ENCODE measurements at places on chromosomes 5 and 9.

DNA sequence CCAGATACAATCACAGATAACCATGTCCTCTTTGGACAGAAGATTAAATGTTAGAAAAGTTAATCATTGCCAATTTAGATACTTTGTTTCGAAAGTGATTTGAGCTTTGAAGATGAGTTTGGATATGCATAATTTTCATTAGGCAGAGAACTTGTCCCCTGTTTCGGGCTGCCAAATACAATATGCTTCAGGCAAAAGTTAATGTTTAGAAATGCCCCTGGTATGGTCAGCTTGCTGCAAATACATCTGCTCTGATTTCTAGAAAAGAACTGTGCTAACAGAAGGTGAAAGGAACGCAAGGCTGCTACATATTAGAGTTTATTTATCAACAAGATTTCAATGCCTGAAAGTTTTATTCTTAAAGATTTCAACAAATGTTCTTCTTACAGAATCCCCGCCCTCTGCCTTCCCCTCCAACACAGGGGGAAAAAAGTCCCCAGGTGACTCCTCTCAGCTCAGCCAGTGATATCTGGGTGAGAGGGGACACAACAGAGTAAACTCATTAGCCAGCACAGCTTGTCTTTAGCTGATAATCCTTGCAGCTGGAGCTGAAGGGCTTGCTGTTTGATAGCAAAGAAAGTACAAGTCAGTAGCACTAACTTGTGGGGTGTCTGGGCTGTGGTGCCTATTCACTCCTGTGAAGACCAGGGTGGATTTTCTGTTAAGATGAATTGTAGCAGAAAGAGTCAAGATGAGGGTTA is 435.7 kb downstream of the DMAC1 start:
- DNase-seq, result no peak

GRCh38 chr5:37709020-37709419 is 130.8 kb downstream of the GDNF start:
- no peak for DNase-seq

- DNase-seq, result no peak
These were observed 106.2 kb downstream of the FBXL7 start for GRCh38 chr5:15606197-15606596.

GRCh38 chr9:78904686-78905085 is 607.8 kb downstream of the PSAT1 start:
- DNase-seq, result no peak

- peak; percentile 10 for DNase-seq
These were observed 80.0 kb downstream of the AK8 start for GRCh38 chr9:132797861-132798659.

GRCh38 chr9:29176786-29177185 is 1603.5 kb upstream of the C9orf72 start:
- no peak for DNase-seq

DNA sequence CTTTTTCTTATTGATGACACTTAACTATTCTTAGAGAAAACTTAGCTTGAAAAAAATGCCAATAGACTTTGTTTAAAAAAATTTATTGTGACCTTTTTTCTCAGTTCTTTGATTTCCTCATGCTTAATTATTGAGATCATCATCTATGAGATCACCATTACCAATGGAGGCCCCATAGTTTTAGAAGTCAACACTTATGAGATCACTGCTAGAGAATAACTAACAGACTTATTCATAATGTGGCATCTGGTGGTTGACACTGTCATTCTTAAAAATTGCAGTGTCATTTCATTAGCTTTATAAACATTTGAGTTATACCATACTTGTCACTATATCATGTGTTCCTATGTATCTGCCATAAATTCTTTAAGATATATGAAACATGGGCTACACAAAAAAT is 14.9 kb upstream of the FEM1C start:
- DNase-seq, result peak; percentile 41

GRCh38 chr5:136040746-136041415 is 12.1 kb downstream of the TGFBI start:
- no peak for DNase-seq

DNA sequence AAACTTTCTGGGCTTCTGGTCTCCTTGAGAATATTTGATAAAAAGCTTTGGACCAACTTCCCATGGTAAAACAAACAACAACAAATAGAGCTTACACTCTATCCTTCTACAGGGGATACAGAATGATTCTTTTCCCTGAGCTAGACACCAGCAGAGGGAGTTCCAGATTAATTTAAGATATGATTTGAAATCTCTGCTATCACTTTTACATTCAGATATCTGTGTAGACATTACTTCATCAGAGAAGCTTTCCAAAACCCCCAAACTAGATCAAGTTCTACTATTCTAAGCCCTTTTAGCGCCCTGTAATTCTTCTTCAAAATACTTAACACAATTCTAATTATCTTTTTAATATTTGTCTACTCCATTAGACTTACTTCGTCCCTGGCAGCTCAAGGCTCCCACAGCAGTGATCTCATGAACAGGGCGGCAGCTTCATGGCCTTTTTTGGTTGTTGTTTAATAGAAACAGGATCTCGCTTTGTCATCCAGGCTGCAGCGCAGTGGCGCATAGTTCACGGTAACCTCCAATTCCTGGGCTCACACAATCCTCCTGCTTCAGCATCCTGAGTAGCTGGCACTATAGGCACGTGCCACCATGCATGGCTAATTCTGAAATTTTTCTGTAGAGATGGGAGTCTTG is 955 bp upstream of the GALNT12 start:
- no peak for DNase-seq

GRCh38 chr9:88835038-88835466 is 156.2 kb upstream of the S1PR3 start:
- peak; percentile 84 for DNase-seq

GRCh38 chr9:108913391-108913790 is 20.5 kb downstream of the ELP1 start:
- DNase-seq, result no peak

- no peak for DNase-seq
These were observed 32.4 kb downstream of the PDZD2 start for GRCh38 chr5:31671339-31671741.

- no peak for DNase-seq
These were observed 68.7 kb downstream of the PLPPR1 start for GRCh38 chr9:101097210-101097609.

GRCh38 chr5:122413722-122414121 is 101.7 kb downstream of the SNCAIP start:
- DNase-seq, result no peak

- DNase-seq, result peak; percentile 13
These were observed 151.8 kb upstream of the TLX3 start for GRCh38 chr5:171157276-171157675.

- no peak for DNase-seq
These were observed 148.4 kb downstream of the SIL1 start for GRCh38 chr5:139049780-139050179.

- no peak for DNase-seq
These were observed 70.5 kb upstream of the BOD1 start for GRCh38 chr5:173686950-173687349.

DNA sequence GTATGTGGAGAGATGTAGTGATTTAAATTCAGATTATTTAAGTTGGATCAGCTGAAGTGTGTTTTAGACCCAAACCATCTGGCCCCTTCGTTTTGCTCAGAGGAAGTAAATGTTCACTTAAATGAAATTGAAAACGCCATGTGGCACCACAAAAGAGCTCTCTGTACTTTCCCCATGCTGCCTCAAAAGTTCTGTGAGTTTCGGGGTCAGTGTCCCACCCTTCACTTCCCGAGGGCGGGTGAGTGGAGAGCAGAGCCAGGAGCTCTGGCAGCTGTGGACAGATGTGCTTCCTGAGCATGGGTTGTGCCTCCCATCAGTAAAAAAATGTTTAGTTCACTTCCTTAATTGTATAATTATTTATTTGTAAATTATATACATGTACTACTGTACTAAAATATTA is 48.4 kb downstream of the PSD2 start:
- DNase-seq, result no peak

- DNase-seq, result no peak
These were observed 67.6 kb upstream of the LHFPL2 start for GRCh38 chr5:78716206-78716605.

- no peak for DNase-seq
These were observed 17.7 kb upstream of the ANXA1 start for GRCh38 chr9:73133921-73134407.

DNA sequence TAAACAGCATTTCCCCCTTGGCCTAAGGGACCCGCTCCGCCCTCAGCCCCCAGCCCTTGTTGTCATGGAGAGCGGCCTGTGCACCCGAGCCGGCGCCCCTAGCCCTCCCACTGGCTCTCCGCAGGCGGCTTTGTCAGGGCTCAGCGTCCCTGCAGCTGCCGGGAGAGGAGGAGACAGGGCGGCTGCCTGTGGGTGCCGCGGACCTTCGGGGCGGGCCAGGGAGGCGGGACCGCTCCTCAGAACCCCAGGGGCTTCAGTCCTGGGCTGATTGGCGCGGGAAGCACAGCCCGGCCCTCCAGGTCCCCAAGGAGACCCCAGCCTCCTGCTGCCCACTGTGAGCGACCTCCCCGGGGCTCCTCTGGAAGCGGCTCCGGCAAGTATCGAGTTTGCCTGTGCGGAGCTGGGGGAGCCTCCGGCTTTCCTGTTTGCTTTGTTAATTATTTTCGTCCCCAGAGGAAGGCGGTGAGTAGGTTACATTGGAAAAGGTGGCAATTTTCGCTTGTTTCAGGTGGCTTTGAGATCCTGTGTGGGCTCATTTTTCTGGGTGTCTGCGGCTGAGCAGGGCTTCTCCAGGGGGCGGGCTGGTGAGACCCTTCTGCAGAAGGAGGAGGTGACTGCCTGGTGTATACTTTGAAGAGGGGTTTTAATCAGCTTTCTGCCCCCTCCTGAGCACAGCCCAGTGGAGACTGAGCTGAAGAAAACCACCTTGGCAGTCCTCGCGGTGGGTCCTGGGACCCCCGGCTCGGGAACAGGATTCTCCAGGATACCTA is at the start of gene FGD3:
Gene FGD3, plus strand, starts transcription at position 256 of the 770 bp plus-strand sequence. CDS start 28,734 bp downstream, outside the sequence.
- no peak for DNase-seq

DNA sequence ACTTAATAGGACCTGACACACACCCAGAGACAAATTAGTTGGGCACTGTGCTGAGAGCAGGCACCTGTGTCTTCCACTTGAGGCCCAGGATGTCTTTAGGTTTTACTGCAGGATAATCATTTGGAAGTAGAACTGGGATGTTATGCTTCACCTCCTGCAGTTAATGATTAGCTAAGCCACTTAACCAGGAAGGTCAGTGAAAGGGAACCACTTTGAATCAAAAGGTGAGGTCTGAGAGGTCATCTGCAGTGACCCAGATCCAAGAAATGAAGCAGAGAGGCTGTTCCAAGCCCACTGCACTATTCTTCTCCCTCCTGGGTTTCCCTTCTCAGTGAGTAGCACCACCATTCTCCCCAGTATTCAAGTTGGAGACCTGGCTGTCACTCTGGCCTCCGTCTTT is 110.5 kb downstream of the SNX18 start:
- DNase-seq, result no peak

- no peak for DNase-seq
These were observed 47.3 kb downstream of the MEGF10 start for GRCh38 chr5:127337876-127338275.

GRCh38 chr9:115747731-115748130 is 405.9 kb upstream of the PAPPA start:
- no peak for DNase-seq

DNA sequence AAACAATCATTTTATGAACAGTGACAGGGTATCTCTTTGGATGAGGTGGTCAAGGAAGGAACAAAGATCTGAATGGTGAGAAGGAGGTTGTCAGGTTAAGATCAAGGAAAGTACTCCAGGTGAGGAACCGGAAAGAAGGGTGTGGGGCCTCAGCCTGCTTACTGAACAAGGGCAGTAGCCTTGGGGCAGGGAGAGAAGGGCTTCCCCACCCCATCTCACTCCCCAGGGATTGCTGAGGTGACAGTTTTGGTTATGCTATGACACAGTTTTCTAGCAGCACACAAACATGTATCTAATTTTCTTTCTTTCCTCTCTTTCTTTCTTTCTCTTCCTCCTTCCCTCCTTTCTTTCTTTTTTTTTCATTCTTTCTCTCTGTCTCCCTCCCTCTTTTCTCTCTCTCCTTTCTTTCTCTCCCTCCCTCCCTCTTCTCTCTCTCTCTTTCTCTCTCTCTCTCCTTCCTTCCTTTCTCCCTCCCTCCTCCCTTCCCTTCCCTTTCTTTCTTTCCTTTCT is 4.1 kb upstream of the HDHD3 start:
- no peak for DNase-seq

DNA sequence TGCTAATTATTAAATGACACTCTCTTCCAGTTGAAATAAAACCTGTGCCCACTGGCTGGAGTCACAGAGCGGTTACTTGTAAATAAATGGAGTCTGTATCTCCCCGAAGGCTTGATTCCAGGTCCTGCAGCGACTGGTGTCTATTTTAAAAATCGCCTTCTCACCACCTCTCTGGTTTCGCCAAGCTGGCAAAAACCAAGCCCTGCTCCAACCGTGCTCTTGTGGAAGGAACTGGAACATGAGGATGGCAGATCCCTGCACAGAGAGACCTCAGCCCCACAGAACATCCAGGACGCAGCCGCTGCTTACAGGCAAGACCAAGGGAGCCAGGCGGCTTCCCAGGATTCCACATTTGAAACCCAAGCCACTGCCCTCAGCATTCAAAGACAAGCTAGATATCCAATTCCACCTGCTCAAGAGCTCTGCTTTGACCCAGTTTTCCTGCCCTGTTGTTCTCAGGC is 15.0 kb downstream of the SEMA4D start:
- no peak for DNase-seq

DNA sequence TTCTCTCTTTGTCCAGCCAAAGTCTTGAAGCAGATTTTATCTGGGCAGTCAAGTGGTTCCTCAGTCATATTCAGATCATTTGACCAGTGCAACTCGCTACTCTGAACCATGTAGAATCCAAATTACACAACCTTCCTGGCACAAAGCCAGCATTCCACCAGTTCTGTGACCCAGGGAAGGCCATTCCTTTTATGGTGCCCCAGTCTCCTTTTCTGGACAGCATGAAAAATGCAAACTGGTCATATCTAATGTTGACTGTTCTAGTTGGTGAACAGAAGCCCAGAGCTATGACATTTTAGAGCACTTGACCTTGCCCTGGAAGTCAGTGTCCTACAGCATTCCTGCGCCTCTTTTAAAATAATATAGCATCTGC is 364.6 kb downstream of the BRINP1 start:
- DNase-seq, result peak; percentile 26

GRCh38 chr5:111772456-111773122 is 15.6 kb upstream of the NREP start:
- DNase-seq, result no peak

GRCh38 chr5:34684281-34684979 is 28.3 kb downstream of the RAI14 start:
- DNase-seq, result peak; percentile 66

GRCh38 chr9:94720846-94721549 is 5.5 kb upstream of the AOPEP start:
- no peak for DNase-seq

DNA sequence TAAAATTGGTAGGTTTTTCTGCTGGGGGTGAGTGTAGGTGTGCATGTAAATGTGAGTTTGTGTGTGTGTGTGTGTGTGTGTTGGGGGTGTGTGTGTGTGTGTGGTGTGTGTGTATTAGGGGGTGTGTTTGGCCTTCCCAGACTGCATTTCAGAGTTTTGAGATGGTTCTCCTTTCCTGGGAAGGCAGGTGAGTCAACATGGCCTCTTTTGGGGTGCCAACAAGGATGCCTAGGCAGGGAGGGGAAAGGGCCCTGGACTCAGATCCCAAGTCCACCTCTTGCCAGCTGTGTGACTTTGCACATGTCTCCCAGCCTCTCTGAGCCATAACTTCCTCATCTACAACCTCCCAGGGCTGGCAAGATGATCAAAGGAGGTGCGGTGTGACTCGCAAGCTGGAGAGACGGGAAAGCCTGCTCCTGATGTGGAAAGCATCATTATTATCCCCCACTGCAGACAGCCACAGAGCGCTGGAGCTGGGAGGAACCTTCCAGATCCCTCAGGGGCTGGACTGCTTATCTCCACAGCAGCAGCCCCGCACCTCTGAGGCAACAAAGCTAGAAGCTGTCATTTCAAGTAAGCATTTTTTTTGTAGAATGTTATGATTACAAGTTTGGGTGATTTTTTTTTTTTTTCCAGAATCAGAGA is 63.5 kb upstream of the TBC1D2 start:
- DNase-seq, result peak; percentile 59

Measured in fibroblast of pulmonary artery (primary cell).